ENCODE measurements at places on chromosomes 12 and 14.

GRCh38 chr12:113063396-113064350, 7.1 kb downstream of the DTX1 start:
- no peak for DNase-seq

DNA sequence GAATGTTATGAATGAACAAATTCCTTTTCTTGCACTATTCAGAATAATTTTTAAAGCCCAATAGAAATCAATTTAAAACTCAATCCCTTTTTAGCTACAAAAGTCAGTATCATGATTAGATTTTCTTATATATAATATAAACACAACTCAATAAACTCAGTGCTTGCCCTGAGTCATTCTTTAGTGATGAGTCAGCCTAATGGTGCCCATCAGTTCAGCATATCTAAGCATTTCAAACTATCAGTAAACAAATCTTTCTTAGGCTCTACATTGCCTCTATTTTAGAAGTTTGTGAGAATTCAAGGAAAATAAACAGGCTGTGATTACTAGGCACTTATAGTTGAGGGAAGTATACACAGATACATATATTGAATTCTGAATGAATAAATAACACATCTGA, 179.6 kb downstream of the NELL2 start:
- DNase-seq = no peak

- no peak for DNase-seq
Measured at GRCh38 chr12:102740141-102740955, 176.7 kb downstream of the PAH start.

- no peak for DNase-seq
Measured at GRCh38 chr14:75301666-75302325, 23.2 kb downstream of the FOS start.

- no peak for DNase-seq
Measured at GRCh38 chr12:58833853-58834252, 86.5 kb downstream of the LRIG3 start.

DNA sequence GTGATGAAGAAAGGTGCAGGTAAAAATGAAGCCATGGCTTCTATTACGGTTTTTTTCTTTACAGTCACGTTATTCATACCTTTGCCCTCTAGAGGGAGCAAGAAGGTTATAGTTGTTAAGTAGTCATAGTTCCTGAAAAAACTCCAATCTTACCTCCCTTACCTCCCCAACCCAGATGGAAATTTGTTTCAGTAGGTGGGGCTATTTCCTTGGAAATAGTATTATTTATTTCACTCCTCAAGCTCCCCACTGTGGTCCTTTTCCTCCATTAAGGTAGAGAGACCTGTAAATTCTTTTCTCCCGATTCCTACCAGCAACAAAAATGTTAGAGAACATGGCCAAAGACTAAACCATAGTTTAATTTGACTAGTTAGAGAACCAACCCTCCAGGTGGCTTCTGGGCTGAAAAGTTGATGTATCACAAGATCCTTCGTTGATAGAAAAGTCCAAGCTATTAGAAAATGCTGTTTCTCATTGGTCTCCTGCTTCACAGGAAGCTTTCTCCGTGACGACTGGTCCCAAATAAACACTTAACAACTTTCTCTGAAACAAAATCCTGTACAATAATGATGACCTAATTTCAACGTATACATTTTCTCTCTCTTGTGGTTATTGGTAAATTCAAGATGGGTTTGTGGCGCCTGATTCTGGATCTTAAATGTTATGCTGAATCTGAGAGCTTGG, 43.5 kb downstream of the TMX1 start:
- no peak for DNase-seq

DNA sequence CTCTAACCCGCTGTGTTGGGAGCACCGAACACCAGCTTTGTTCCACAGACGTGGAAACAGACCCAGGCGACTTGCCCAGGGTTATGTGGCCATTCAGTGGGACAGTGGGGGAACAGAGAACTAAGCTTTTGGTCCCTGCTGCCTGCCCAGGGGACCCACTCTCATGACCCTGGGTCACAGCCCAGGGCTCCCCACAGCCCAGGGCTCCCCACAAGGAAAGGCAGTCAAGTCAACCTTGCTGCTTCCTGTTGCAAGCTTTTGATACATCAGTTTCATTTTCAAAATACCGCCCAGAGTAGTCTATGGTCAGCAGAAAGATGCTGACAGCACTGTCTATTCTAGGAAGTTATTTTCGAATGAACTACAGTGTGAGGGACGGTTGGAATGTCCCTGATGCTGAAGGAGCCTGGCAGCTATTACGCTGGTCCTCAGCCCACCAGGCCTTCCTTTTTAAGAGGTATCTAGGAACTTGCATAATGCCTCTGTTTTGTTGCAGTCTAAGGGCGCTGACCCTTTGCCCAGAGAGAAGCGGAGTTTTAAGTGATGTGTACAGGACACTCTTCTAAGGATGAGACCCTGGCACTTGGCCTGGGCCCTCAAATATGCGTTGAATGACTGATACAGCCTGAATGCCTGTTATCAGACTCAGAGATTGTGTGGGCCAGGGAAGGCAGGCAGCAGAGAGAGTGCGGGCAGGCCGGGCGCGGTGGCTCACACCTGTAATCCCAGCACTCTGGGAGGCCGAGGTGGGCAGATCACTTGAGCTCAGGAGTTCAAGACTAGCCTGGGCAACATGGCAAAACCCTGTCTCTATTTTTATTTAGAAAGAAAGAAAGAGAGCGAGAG, 12.6 kb upstream of the TTC7B start:
- DNase-seq = no peak

- DNase-seq = no peak
Measured at GRCh38 chr14:63986789-63987533, 134.2 kb downstream of the SYNE2 start.

DNA sequence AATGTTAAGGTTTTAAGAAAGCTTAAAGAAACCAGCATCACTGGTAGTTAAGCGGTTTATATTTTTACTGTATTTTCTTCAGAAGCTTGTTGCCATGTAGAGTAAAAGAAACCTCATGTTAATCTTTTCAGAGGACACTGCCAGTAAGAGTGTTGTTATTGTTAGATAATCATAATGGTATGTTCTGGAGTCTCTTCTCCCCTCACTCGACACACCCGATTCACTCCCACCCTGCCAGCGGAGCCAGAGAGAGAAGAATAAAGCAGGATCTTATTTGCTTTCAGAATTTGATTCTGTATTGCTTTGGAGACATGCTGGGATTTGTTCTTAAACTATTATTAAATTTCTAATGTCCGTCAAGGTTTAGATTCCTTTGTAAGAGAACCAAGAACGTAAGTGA, 113.7 kb downstream of the SAMD4A start:
- no peak for DNase-seq

DNA sequence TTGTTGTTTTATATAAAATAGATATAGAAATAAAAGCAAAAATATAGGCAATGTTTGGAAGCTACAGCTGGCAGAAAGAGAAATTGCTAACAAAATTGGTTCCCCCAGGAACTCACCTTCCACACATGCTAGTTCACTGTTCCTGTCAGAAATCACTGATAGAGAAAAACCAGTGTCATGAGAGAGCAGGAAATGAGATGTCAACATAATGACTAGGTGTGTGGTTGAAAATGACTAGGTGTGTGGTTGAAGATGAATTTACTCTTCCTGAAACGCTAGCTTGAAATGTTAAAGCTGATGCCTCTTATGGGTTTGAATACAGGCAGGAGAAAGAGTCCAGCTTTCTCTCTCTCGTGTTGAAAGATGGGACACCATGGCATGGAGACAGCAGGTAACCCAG, 216.3 kb downstream of the C12orf42 start:
- no peak for DNase-seq

GRCh38 chr12:130876758-130877157, 4.9 kb downstream of the RAN start:
- DNase-seq = no peak

GRCh38 chr14:31921721-31922120, 155.4 kb upstream of the ARHGAP5 start:
- DNase-seq = no peak

DNA sequence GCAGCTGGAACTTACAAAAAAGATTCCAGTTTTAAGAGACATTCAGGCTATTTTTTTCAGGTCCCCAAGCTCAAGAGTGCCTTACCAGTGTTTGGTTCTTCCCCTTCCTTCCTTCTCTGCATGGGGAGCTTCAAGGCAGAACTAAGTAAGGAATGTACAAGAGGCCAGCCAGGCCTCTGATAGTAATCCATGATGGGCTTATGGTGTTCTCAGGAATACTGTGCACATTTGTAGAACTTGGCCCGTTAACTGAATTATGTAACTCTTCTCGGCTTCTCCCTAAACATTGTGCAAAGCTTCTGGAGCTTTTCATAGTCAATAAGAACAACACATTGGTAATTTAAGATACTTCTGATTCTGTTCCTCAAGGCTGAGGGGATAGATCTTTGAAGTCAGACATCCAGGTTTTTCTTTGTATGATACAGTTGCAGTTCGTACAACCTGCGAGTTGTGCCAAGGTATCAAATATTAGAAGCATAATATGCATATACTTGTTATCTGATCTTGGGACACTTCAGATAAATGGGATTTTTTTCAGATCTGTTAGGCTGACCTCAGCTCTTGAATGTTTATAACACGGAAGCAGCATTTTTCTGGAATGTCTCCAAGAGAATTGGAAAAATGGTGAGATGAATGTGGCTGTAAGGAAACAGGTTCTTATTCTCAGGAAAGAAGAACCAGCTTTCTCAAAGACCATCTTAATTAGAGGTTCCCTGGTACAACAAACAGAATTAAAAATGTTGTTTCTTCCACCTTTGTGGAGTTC, 148.6 kb downstream of the ANO4 start:
- no peak for DNase-seq

DNA sequence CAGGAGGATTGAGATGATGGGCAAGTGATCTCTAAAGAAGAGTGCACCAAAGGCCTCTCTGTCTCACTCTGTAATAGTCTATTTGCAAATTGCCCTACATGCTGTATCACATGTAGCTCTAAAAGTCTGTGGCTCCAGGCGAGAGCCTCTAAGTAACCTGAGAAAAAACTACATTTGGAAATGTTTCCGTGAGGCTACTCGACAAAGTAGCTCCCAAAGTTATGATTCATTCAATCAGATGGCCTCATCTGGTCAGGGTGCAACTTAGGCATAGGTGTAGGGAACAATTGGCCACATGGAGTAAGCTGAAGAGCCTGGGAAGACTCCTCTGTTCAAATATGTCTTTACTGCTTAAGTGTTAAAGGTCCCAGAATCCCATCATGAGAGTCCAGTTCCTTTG, 155.4 kb upstream of the PLEKHG7 start:
- DNase-seq = no peak

DNA sequence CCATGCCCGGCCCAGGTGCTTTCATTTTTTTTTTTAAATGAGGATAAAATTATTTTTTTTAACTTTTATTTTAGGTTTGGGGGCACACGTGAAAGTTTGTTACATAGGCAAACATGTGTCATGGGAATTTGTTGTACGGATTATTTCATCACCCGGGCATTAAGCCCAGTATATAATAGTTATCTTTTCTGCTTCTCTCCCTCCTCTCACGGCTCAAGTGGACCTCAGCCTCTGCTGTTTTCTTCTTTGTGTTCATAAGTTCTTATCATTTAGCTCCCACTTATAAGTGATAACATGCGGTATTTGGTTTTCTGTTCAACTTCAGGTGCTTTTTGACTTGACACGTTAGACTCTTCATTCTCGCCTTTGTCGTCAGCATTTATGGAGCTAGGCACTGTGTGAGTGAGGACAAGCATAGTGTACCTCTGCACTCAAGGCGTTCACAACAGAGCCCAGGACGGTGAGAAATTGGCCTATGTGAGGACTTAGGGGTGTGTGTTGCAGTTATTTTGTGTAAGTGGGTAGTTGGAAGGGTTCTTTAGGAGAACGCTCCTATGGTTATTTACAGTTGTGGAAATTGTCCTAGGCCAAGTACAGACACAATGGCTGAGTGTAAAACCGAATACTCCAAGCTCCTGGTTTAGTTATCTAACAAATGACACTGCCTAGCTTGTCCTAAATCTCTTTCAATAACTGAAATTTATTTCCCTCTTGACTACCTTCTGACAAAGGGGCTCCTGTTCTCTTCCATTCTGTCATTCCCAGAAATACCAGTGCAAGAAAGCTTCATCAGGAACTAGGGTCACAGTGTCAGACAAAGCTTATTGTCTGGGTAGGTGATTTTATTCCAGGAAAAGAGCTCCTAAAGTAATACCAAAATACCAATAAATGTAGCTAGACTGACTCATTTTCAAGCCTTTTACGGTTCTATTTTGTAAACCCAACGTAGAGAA, 200.5 kb upstream of the PRICKLE1 start:
- DNase-seq = no peak

DNA sequence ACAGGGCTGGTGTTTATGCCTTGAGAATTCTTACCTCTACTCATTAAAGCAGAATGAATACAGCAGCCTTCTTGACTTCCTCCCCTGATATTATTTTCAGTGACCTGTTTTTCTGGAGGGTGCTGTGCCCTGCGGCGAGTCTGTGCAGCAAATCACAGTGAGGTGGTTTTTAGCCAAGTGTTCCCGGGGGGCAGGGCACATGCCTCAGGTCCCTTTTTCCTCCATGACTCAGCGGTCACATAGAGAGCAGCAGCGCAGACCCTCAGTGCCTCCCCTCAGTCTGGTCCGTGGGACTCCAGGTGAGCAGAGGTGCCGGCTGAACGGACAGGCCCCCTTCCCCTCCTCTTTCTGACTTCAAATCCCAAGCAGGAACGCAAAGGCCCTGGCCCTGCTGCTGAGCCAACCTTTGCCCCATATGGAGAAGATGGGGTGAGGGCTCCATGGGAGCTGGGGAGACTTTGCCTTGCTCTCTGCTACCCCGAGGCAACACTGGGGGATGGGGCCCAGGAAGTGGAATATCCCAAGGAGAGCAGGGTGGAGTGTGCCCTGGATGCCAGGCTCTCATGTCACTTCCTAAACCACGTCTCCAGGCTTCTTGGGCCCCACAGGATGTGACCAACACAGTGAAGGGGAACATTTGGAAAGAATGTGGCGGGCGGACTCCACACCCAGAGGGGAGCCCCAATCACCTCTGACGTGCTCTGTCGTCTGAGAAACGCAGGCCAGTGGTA, 90.0 kb downstream of the DHRS2 start:
- DNase-seq = no peak

DNA sequence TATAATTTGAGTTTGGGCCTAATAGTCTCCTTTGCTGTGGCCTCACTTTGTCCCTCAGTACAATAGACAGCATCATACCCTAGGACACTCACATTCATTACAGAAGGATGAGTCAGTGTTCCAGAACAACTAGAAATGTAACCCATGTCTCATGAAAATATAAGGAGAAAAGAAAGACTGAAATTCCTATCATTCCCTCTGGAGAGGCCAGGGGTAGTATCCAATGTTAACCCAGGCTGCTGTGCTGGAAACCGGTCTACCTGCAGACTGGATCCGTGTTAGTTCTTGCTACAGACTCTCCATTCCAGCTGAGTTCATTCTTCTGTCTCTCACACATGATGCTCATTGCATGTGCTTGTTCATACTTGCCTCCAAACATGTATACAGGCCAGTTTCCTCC, 75.8 kb upstream of the HOXC13 start:
- no peak for DNase-seq

GRCh38 chr12:15253990-15254389, 32.8 kb upstream of the RERG start:
- DNase-seq = no peak

DNA sequence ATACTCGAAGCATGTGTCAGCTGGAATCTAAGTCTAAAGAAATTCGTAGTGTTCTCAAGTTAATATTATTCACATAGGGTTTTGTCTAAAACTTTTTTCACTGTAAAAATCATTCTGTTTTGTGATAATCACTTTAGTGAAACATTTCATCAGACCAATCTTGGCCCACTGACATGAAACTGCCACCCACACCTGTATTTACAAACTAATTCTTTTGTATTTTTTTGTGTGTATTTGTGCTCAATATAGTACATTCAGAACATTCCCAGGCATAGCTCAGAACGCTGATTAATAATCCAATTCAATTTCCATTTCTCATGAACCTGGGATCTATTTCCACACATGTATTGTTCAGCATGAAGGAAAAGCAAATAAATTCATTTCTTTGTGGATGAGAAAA, 191.7 kb downstream of the RASSF9 start:
- no peak for DNase-seq

Data from amygdala (tissue), 56 donors.